ENCODE measurements at places on chromosomes 3 and 15. TPM values are rescaled to one million over a fixed set of nuclear protein-coding genes. Genes with fewer than 3 reads are reported as not detected.

GRCh38 chr15:72833561-72833960 lies 50.0 kb upstream of the ADPGK start:
- DNase-seq: no peak

DNA sequence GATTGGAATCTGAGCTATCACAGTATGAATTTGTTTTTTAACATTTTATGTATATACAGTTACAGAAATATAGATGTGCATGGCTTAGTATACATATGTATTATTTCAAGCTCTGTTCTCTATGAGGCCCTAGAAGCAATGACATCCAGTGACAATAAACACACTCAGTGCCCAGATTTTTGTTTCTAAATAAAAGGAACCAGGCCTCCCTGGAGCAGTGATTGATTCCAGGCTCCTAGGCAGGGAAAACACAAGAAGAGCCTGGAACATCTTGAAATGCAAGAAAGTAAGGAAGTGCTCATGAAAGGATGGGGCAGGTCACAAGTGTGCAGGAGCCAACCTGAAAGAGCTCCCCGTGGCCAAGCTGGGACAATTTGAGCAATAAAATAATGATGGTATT lies 18.5 kb upstream of the CGNL1 start:
- no peak for DNase-seq

The PIERCE2 gene
- 2.7 TPM for total RNA-seq

The KIF7 gene
- 4.2 TPM for total RNA-seq

The CYP19A1 gene
- 0.50 TPM for total RNA-seq

GRCh38 chr3:173770011-173770410 lies 372.5 kb downstream of the NLGN1 start:
- DNase-seq: no peak

GRCh38 chr3:13219077-13219901 lies 146.1 kb upstream of the IQSEC1 start:
- DNase-seq: no peak

- DNase-seq: no peak
Observed at GRCh38 chr15:90592131-90592881, 62.6 kb downstream of the CRTC3 start.

GRCh38 chr3:37945156-37945806 lies 45.3 kb upstream of the VILL start:
- DNase-seq: no peak
